Iris pigment epithelial cell (primary cell): ENCODE measurements at places on chromosomes 7 and 10.

- DNase-seq: no peak
Observed at GRCh38 chr10:114808982-114809381, 12.6 kb upstream of the FHIP2A start.

GRCh38 chr7:158432369-158433341, 155.0 kb downstream of the PTPRN2 start:
- peak; percentile 61 for DNase-seq

GRCh38 chr7:90886416-90886815, 290.3 kb downstream of the CDK14 start:
- no peak for DNase-seq

GRCh38 chr10:122532601-122533296, 27.8 kb upstream of the DMBT1 start:
- no peak for DNase-seq

DNA sequence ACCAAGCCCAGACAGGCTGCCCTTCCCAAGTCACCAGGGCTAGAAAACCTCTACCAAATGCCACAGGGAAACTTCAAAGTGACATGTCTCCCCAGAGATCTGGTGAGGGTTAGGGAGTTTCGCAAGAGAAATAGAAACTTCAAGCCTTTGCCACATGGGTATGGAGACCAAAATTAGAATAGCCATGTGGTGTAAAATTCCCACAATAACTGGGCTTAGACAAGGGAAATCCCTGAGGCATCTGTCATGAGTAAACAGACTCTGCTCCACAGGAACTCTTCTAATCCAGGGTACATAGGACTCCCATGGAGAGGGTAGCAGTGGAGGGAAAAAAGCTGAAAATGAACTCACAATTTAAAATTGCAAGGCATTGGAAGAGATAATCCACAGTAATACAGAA, 14.3 kb downstream of the ADAM12 start:
- peak; percentile 42 for DNase-seq

DNA sequence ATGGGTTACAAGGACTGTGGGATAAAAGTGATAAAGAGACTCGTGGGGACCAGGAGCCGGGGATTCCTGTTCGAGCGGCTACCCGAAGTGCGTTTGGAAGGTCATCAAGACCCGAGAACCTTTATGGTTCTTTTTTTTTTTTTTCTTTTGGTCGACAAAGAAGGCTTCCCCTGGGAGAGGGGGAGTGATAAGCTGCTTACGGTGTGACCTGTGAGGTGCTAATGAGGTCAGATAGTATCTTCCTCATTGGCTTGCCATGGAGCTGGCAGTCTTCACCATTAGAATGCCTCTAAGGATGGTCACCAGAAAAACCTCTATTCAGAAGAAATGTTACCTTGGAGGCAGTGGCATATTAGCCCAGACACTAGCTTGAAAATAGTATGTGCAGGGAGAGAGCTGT, 92.3 kb upstream of the STEAP4 start:
- no peak for DNase-seq

DNA sequence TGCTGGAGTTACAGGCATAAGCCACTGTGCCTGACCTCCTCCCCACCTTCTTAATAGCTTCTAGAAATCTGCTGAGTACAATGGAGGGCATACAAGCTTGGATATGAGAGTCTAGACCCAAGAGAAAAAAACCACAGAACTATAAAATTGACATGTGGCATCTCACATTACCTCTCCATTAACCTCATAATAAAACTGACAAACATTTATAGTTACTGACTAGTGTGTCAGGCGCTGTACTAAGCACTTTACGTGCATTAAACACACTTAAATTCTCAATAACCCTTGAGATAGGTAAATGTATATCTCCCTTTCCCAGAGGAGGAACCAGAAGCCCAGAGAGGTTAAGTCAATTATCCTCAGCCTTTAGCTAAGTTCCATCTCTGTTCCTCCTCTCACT, 300.5 kb upstream of the MYO3A start:
- no peak for DNase-seq

GRCh38 chr7:151631570-151631952, 111.9 kb upstream of the RHEB start:
- DNase-seq: peak; percentile 41

GRCh38 chr10:44166441-44166840, 218.5 kb downstream of the CXCL12 start:
- no peak for DNase-seq

DNA sequence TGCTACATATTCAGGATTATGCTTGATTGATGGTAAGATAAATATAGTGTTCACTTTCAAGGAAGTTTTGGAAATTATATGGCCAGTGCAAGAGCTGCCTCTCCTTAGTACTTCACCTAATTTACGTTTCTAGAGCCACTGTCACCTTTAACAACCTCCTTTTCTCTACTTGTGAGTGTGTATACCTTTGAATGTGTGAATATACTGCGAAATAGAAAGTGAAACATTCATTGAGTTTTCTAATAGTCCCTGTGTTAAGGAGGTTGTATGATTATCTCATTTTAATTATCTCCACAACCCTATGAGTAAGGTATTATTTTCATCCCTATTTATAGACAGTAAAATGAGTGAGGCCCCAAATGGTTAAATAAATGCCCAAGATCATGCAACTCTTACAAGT, 1050.5 kb downstream of the XPNPEP1 start:
- no peak for DNase-seq

DNA sequence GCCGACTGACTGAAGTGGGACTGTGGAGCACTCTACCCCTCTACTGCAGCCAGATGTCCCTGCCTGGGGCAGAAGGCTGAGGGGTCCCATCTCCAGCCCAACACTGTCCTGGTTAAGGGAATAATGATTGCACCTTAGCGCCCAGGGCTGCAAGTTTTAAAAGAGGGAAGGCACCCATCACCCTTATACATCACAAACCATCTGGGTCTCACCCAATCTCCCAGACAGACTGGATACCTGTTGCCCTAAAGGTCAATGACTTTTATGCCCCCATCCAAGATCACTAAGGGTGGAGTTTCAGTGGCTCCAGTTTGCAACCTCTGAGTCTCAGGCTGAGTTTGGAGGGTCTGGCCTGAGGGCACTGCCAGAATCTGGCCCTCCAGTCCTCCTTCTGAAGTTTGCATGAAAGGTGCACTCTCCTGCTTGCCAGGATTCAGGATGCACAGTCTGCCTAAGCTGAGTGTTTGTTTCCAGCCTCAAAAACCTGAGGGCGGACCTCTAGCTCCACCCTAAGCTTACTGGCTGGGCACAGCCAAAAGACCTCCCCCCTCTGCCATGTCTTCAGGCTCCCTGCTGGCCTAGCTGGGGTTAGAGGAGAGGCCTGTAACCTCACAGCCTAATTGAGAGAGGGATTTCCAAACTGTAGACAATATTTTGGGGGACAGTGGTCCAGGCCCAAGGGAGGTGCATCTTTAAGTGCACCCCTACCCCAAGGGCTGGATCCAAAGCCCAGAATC, 2.5 kb upstream of the EMX2 start:
- no peak for DNase-seq

DNA sequence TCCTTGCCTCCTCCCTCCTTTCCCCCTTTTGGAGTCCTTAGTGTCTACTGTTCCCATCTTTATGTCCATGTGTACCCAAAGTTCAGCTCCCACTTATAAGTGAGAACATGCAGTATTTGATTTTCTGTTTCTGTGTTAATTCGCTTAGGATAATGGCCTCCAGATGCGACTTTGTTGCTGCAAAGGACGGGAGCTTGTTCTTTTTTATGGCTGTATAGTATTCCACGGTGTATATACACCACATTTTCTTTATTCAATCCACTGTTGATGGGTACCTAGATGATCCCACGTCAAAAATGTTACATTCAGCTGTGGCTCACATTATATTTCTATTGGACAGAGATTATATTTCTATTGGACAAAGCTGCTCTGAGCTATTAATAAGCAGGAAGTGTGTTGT, 24.4 kb upstream of the SEPHS1 start:
- no peak for DNase-seq

- no peak for DNase-seq
Observed at GRCh38 chr7:137862358-137862757, 15.6 kb upstream of the DGKI start.

GRCh38 chr7:106277976-106278375, 6.8 kb downstream of the NAMPT start:
- no peak for DNase-seq

- no peak for DNase-seq
Observed at GRCh38 chr7:73967832-73968290, 60.1 kb upstream of the ELN start.

DNA sequence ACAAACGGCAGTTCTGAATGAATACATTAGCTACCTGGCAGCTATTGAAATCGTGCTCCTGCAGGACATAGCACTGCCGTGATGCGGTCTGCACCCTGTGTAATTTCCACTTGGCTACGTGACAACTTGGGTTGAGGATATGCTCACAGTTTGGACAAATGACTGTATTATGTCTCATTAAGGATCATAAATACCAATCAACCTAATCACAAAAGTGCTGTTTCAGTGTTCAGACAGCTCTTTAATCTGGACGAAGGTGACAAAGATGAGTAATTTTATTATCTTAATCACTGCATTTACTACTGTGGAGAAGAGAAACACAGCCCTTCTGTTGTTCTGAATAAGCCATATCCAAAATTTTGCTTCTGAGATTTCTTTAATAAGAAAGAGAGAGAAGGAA, 210.8 kb upstream of the PFKP start:
- no peak for DNase-seq

- DNase-seq: peak; percentile 81
Observed at GRCh38 chr7:27921081-27921836, 181.3 kb downstream of the TAX1BP1 start.

DNA sequence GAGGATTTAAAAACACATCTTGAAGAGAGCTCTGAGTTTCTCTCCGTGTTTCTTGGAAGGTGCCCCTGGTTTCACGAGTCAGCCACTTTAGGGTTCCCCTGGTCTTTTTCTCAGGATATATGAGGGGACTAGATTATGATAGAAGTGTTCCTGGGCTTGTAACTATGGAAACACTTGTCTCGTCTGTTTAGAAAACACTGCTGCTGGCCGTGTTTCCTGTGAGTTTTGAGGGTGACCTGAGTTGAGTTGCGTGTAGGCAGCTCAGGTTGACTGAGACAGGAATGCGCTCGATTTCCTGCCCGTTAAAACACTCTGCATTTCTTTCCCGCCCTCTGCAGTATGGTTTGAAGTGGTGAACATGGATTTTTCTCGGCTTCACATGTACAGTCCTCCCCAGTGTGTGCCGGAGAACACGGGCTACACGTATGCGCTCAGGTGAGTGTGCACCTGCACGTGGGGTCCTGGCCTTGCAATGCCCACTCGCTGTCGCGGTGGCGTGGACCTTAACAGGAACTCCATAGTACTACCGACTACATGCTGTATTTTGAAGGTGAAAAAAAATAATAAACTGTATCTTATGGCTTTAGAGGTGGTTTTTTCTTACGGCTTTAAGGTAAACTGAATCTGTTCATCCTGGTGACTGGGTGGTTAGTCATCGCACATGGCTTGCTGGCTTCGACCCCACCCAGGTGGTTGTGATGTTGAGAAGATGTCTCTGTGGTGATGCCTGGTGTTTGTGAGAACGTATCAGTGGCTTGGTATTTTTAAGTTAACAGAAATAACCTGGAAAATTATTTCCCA, at the start of gene SUN1:
TSS of gene SUN1 (plus strand) at position 310 of the 801 bp plus-strand sequence. CDS start at position 359, 49 bp downstream.
- peak; percentile 81 for DNase-seq

GRCh38 chr7:19102884-19103283, 14.6 kb downstream of the TWIST1 start:
- no peak for DNase-seq

DNA sequence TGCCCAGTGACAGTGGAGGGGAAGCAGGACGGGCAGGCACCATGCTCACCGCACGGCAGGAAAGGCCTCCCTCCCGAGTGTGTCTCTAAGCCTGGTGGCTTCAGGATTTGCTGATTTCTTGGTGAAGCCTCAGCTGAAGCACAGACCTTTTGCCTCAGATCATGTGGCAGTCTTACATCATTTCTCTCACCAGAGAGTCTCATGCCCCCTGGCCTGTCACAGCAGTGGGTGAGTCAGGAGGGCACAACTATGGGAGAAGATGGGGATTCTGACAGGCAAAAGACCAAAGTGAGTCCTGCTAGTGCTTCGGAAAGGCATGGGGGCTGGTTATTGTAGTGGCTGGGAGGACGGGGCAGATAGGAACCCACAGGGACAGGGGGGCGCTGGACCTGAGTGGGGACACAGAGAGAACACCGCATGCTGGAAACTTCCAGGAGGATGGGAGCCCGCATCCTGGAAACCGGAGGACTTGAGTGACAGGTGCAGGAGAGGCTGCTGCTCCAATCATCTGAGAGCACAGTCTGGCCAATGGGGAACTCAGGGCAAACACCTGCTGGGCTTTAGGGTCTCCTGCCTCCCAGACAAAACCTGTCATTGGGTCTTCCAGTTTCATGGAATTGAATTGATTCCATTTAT, 166.8 kb downstream of the ADARB2 start:
- no peak for DNase-seq

GRCh38 chr10:8416760-8417159, 362.3 kb downstream of the GATA3 start:
- DNase-seq: no peak

GRCh38 chr10:35398355-35398754, 62.0 kb downstream of the CCNY start:
- DNase-seq: no peak

DNA sequence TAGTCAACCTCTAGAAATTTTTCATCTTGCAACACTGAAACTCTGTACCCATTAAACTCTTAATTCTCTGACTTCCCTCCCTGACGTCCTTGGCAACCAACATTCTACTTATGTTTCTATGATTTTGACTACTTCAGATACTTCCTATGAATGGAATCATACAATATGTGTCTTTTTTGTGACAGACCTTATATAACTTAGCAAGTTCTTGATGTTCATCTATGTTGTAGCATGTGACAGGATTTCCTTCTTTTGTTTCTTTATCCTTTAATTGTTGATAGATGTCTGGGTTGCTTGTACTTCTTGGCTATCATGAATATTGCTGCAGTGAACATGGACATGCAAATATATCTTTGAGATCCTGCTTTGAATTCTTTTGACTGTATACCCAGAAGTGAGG, 240.8 kb downstream of the ADK start:
- DNase-seq: no peak

DNA sequence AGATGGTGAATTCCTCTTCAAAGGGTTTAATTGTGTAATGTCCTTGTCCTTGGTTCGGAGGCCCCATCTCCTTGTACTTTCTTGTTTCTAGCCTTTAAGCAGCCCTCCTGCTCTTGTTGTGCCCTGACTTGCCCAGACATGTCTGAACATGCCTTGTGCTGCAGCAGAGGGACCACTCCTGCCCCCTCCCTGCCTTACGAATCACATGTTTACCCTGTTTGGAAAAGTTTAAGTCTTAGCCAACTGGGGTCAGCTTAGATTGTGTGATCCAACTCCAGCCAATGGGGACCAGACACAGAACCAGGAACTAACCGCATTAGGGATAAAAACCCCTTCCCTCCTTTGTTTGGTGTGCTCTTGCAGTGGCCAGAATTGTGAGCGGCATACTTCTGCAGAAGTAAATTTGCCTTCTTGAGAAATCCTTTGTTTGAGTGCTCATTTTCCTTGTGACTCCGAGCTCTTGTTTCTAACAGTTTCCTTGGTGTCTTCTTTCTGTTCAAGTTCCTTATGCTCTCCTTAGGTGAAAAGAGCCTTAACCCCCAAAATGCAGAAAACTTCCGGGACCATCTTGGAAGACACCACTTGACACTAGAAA, 29.4 kb downstream of the CLRN3 start:
- peak; percentile 10 for DNase-seq
